ENCODE measurements at places on chromosomes 5 and 9. TPM values are rescaled to one million over a fixed set of nuclear protein-coding genes. Genes with fewer than 3 reads are reported as not detected.

The AGXT2 gene
- total RNA-seq = not detected

The CDH12 gene
- not detected for total RNA-seq

The PTPRD gene
- 1.1 TPM for total RNA-seq

The PCSK1 gene
- total RNA-seq = not detected

The ATP10B gene
- not detected for total RNA-seq

The CNTFR gene
- not detected for total RNA-seq

The GOLM1 gene
- total RNA-seq = 44.4 TPM

The RAI14 gene
- 56.3 TPM for total RNA-seq

The SPAG8 gene
- total RNA-seq = 0.24 TPM

The CD180 gene
- total RNA-seq = not detected

The TOMM5 gene
- total RNA-seq = 292 TPM

The IFNE gene
- not detected for total RNA-seq

The BHMT2 gene
- total RNA-seq = 53.9 TPM

The MAP1B gene
- total RNA-seq = 58.0 TPM

The SHB gene
- 32.0 TPM for total RNA-seq

The ROR2 gene
- total RNA-seq = 8.4 TPM

The SPRY4 gene
- 0.20 TPM for total RNA-seq

The FLT4 gene
- total RNA-seq = 2.3 TPM

The TLE1 gene
- 40.6 TPM for total RNA-seq

The PCDHGA6 gene
- total RNA-seq = 1.6 TPM

The ARSI gene
- total RNA-seq = not detected

The ZCCHC7 gene
- 11.8 TPM for total RNA-seq

The IRX4 gene
- total RNA-seq = not detected

Measured in Caki2 (cell line).